ENCODE measurements at places on chromosomes 3 and 15.

DNA sequence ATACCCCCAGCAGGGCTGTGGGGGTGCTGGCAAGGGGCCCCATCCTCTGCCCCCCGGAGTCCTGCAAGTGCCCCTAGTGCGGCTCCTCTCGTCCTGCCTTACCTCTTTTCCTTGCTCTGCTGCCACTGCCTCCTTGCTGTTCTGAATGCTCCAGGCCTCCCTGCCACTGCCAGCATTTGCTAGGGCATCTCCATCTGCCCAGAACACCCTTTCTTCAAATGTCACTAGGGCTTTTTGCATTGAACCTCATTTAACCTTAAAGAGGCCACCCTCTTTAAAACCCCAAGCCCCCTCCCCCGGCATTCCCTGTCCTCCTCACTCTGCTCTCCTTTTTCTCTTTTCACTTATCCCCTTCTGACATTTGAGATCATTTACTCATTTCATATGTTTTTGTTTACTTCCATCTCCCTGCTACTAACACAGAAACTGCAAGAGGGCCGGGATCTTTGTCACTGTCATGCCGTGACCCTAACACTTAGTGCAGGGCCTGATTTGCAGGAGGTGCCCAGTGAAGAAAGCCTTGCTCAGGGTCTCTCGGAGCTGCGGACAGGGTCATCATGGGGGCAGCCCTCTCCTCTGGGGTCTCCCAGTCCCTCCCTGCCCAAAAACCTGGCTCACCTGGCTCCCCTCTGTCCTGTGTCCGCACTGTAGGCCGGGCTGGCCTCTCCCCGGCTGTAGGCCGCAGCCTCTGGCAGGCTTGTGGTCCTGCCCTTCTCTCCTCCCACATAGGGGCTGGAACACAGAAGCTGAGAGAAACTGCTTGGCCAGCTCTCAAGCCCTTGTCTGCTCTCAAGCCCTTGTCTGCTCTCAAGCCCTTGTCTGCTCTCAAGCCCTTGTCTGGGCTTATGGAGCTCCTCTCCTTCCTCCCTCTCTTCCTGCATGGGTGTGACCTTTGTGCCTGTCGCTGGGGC, at the start of gene ACOX2:
ACOX2 (minus strand) TSS at position 690 of the 911 bp plus-strand sequence. CDS start 2,084 bp downstream, outside the sequence.
- DNase-seq: no peak

DNA sequence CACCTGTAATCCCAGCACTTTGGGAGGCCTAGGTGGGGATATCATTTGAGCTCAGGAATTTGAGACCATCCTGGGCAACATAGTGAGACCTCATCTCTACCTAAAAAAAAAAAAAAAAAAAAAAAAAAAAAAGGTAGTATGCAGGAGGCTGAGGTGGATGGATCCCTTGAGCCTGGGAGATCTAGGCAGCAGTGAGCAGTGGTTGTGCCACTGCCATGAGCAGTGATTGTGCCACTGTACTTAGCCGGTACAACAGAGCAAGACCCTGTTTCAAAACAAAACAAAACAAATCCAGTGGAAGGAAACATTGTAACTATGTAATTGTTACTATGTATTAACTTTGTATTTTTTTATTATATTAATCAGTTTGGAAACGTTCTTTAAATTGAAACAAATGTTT, 5.9 kb downstream of the FEM1B start:
- no peak for DNase-seq

GRCh38 chr3:37433758-37434157, 259.4 kb upstream of the LRRFIP2 start:
- DNase-seq: no peak

DNA sequence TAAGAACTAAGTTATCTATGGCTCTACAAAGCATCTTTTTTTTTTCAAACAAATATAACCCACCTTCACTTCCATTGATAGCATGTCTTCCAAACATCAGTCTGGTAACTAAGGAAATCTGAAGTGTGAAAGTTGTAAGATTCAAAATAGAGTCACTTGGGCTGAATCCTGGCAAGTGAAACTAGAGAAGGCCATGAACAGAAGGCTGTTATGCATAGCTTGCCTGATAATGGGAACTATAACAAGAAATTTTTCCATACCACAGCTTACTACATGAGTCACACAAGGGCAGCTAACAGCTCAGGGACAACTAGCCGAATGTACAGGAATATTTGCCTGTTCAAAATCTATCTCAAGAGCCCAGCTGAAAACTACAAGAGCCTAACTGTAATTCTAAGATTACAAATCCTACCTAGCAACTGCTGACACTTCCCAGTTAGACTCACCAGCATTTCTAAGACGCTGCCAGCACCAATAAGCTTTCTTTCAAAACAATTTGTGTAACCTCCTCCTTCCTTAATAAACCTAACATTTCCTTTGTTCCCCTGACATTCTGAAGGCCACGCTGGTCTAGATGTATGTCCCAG, 1066.5 kb downstream of the PLOD2 start:
- DNase-seq: no peak

DNA sequence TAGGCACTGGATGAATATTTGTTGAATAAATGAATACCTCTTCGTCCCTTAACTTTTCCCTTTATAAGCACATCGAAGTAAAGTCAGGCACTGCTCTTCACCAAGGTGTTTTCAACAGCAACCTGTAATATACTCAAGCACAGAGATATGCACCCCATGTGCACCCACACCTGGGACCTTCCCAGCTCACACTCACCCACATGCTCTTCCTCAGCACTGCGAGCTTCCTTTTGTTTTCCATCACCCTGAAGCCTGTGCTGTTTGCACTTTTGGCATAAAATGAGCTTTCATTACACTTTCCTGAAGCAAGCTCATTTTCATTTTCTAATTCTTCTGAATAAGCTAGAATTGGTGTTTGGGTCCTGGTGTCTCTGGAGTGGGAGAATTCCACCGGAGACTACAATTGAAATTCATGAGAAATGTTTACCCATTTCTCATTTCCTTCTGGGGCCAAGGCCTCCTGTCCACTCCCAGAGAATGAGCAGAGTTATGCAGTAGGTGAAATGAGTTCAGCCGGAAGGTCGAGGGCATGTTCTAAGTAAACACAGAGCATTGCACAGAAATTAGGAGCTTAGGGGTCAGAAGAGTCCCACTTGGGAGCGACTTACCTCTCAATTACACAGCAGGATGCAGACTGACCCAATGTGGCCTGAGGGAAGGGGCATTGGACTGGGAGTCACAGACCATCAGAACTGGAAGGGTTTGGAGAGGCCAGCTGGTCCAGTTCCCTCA, 15.0 kb downstream of the MASP1 start:
- no peak for DNase-seq

- no peak for DNase-seq
Measured at GRCh38 chr3:42489937-42490227, 12.6 kb upstream of the VIPR1 start.

DNA sequence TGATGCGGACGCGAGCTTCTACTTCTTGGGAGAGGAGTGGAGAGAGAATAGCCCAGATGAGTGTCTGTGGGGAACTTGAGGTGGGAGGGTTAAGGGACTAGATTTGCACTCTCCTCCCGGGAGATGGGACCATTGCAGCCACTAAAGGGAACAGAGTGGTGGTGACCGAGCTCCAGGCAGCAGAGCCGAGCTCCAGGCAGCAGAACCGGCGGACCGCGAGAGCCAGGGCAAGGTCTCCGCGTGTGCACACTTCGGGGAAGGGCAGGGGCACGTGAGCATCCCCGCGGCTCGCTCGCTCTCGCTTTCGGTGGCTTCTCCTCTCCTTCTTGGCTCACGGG, 1.1 kb downstream of the IGDCC3 start:
- no peak for DNase-seq

DNA sequence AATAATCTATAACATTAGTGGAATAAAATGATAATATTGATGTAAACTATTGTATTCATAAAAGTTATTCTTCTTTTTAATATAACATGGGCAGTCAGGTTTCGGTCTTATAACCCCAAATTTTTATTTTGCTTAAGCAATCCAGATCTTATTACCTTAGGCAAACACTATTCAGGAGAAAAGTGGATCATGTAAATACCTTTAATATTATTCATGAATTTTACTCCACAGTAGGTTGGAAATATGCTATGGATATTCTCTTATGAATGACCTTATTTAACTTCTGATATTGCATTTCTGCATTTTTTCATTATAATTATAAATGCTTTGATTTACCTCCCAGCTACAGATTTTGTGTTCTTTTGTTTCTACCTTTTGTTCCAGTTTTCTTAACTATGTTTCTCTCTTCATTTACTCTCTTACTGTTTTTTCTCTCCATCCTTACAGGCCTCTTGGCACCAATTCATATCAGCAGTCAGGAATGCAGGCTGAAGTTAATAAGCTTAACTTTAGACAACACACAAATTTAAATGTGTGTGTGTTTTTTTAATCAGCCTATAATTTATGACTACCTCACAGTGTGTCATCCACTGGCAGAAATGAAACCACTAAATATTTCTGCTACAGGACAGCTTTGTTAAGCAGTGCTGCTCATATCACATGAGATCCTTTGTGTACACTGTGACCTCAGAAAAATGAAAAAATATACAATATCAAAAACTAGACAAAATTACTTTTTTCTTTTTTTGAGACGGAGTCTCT, 111.0 kb downstream of the NSUN3 start:
- DNase-seq: no peak

GRCh38 chr3:3560591-3561311, 238.5 kb upstream of the LRRN1 start:
- no peak for DNase-seq

DNA sequence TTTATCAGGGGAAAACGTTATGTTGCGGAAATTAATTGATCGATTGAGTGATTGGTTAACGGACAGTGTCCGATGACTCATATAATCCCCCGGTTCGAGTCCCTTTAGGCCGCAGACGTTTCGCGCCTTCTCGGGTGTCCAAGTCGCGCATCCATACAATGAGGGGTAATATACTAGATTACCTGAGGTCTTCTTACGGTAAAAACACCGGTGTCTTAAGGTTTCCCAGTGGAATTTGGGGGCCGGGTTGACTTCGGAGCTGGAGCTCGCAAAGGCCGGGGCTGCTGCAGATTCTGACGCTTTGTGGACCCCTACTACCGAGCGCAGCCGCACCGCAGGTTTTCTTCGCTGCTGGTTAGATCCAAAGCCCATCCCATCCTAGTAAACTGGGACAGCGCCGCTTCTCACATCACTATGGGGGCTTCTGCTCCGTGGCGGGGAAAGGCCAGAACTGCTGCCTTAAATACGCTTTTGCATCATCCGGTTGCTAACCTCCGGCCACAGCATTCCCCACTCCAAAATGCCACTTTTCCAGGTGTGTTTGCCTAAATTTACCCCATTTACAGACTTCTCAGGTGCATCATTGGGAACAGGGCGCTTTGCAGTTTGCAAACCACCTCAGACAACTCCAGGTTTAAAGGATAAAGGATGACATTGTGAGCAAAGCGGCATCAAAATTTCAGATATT, 858 bp upstream of the SACM1L start:
- DNase-seq: no peak

- DNase-seq: no peak
Measured at GRCh38 chr3:150133293-150133692, 162.6 kb upstream of the PFN2 start.

- DNase-seq: no peak
Measured at GRCh38 chr15:96353416-96353929, 23.0 kb downstream of the NR2F2 start.

DNA sequence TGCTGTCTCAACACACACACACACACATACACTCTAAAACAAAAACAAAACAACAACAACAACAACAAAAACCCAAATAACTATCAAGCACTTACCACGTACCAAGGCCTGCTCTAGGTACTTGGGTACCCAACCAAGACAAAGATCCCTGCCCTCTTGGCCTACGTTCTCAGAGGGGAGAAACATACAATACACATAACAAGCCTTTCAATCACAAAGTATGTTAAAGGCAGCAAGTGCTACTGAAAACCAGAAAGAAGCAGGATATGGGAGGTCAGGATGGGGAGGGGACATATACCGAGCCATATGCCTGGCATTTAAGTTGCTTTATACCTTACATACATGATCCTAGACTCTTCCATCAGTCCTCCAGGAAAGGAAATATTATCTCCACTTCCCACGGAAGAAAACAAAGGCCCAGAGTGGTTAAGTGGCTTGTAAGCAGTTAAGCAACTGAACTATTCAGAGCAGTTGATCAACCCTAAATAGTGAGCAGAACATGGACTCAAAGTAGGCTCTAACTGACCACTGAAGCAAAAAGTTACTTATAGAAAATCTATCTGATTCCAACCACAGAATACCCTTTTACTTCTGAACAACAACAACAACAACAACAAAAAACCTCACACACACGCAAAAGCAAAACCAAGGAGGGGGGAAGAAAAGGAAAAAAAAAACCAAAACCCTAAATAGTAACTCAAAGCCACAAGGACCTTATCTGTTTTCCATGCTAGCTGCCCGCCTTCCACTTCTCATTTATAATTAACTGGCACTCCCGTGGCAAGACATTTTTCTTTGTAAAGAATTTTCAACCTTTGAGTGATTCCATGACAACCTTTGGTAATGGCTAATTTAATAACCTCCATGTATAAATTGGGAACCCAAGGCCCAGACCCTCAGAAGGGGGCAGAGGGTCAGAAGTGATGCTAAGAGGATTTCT, 21.0 kb downstream of the PRICKLE2 start:
- no peak for DNase-seq

- no peak for DNase-seq
Measured at GRCh38 chr3:147640781-147641180, 231.6 kb downstream of the ZIC1 start.

DNA sequence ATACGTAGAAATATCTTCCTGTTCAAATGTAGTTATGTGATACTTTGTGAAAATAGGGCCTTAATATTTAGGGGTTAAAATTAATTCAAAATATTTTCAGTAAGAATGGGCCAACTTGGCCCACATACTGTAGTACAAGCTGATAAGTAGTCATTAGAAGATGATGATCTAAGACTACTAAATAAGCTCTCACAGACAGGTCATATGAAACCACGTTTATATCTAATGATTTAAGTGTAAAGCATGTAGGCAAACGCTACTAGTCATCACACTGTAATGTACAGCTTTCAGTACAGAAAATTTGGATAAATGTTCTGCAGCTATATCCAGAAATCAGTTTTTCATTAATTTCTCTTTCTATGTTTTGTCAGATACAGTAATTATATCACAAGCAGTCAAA, 228.6 kb downstream of the UBE2E2 start:
- no peak for DNase-seq

- no peak for DNase-seq
Measured at GRCh38 chr15:39156166-39156565, 424.7 kb upstream of the THBS1 start.

GRCh38 chr15:48630245-48630644, 15.3 kb downstream of the FBN1 start:
- DNase-seq: no peak

DNA sequence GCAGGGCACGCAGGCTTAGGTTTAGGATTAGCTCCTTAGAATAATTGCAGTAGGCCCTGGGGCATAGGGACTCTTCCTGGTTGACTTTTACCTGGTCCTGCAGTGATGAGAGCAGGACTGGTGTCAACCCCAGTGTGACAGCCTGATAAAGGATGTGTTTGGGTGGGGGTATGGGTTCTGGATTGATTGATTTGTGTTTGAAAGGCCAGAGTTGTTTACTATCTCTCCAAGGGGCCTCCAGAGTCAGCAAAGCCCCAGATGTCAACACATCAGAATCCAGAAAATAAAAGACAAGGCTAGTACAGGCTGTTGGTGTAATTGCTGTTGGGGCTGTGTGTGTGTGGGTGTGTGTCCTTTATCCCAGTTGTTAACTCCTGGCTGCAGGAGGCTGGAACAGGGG, 122.3 kb downstream of the CHRNA7 start:
- no peak for DNase-seq

Data from activated T-helper 1 cell treated with Interleukin-2 at 50 U/mL for 16 hours (primary cell).